ENCODE measurements at places on chromosomes 16 and 17. TPM values are rescaled to one million over a fixed set of nuclear protein-coding genes. Genes with fewer than 3 reads are reported as not detected.
A peak's percentile ranks its signal among the peaks of the same experiment; 100 is the strongest.

DNA sequence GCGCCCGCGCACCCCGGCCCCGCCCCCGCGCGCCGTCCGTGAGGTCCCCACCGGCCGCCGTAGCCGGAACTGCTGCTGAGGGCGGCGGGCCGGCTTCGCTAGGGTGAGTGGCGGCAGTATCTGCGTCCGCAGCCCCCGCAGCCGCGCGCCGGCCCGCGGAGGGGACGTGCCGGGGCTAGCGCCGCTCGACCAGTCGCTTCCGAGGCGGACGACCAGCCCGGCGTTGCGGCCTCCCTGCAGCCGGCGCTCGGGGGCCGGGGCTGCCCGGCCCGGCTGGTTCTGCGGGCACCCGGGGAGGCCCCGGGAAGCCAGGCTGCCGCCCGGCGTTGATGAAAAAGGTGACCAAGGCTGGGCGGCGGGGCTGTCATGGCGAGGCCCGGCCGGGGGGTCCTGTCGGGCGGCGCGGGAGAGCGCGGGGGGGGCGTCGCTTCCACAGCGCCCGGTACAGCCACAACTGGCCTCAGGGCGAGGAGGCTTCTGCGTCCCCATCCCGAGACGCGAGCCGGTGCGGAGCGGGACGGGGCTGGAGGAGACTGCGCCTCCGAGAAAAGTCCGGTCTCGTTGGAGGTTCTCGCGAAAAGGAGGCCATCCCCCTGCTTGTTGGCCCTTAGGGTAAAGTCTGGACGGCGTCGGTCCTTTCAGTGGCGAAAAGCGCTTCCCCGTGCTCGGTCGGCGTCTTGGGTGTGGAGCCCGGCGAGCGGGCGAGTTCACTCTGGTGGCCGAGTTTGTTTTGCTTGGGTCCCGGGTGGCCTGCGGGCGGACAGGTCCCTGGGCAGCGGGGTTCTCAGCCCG lies at the start of gene CRAMP1:
TSS of gene CRAMP1 (plus strand) at position 41 of the 792 bp plus-strand sequence. CDS start 2,280 bp downstream, outside the sequence.
- H3K27ac ChIP-seq: peak within 1 kb of the TSS; percentile 81
- no peaks in the 10 kb centered on the region for H3K27me3 ChIP-seq
- H3K36me3 ChIP-seq: peaks cover 3% of the 10 kb centered on the region
- DNase-seq: no peak
- H3K4me1 ChIP-seq: peaks cover 35% of the 10 kb centered on the region
- peak within 1 kb of the TSS; percentile 92 for H3K4me3 ChIP-seq

DNA sequence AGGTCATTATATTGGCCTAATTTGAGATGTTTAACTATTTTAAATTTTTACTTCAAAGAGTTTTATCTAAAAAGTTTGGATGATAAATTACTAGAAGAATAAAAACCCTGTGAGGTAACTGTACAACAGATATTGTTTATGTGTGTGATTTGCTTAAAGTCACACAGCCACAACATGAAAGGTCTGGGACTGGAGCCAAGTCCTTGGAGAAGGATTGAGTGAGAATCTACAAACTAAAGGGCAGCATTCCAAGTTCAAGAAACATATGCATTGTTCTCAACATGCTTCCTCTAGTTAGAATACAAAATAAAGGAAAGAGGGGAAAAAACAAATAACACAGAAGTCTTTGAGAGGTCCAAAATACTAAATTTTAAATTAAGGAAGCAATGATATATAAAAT lies 131.5 kb upstream of the MON1B start:
- H3K4me3 ChIP-seq: no peak overlapping the region
- no peak for DNase-seq
- no peak overlapping the region for H3K27ac ChIP-seq
- no peaks in the 10 kb centered on the region for H3K4me1 ChIP-seq
- H3K36me3 ChIP-seq: no peaks in the 10 kb centered on the region

NOD2 gene
- total RNA-seq: 0.29 TPM

NOS2 gene
- 0.02 TPM for total RNA-seq

DNA sequence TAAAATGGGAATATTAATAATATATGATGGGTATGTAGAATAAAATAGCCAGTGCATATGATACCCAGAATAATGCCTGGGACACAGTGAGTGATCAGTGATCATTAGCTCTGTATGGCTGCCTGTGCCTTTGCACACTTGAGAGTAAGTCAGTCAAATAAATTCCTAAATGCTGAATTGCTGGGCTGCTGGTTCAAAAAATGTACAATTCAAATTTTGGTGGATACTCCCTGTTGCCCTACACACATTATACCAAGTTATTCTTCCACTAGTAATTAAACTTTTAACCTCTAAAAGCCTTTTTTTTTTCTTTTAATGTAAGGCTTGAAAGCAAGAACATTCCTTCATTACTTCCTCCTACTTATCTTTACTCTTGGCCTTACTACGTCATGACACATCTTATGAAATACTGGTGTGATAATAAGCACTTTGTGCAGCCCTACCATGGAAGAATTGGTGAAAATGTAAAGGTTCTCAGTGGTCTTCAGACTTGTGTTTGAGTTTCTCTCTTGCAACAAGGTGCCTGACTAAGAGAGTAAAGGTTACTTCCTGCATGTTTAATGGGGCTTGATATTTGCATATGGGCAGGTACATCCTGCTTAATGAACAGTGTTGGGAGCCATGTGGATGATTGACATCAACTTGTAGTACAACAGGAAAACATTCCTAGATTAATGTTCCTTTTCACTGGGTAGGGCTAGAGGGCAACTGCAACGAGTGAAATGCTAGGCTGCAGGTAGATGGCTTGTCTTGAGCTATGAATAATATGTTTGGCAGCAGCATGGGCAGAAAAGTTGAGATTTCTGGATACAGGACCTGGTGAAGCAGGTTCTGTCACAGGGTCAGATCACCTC lies 84.3 kb downstream of the PRKCA start:
- no peaks in the 10 kb centered on the region for H3K27me3 ChIP-seq
- H3K4me3 ChIP-seq: no peak overlapping the region
- H3K4me1 ChIP-seq: peaks cover 31% of the 10 kb centered on the region
- H3K27ac ChIP-seq: peak overlapping the region; percentile 51
- H3K36me3 ChIP-seq: no peaks in the 10 kb centered on the region

GRCh38 chr17:56260376-56261002 lies 107.2 kb downstream of the ANKFN1 start:
- H3K27ac ChIP-seq: no peak overlapping the region
- H3K4me1 ChIP-seq: no peaks in the 10 kb centered on the region
- H3K36me3 ChIP-seq: no peaks in the 10 kb centered on the region
- H3K27me3 ChIP-seq: no peaks in the 10 kb centered on the region
- no peak overlapping the region for H3K4me3 ChIP-seq

MVD gene
- total RNA-seq: 187 TPM

GRCh38 chr16:85282842-85283241 lies 170.6 kb upstream of the CIBAR2 start:
- peaks cover 20% of the 10 kb centered on the region for H3K4me1 ChIP-seq
- DNase-seq: no peak
- H3K27me3 ChIP-seq: no peaks in the 10 kb centered on the region

DNA sequence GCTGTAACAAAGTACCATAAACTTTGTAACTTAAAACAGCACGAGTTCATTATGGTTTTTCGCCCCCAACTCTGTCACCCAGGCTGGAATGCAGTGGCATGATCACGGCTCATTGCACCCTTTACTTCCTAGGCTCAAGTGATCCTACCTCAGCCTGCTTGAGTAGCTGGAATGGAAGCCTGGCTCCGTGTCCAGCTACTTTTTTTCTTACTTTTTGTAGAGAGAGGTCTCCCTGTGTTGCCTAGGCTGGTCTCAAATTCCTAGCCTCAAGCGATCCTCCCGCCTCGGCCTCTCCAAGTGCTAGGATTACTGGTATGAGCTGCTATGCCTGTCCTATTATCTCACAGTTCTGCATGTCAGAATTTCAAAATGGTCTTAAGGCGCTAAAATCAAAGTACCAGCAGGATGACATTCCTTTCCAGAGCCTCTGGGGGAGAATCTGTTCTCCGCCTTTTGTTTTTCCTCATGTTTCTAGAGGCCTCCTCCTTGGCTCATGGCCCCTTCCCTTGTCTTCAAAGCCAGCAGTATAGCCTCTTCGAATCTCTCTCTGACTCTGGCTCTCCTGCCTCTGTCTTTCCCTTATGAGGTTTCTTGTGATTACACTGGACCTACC lies 10.1 kb upstream of the PRM1 start:
- H3K4me1 ChIP-seq: peaks cover 90% of the 10 kb centered on the region
- no peak overlapping the region for H3K27ac ChIP-seq
- DNase-seq: no peak
- no peaks in the 10 kb centered on the region for H3K36me3 ChIP-seq
- H3K27me3 ChIP-seq: no peaks in the 10 kb centered on the region

DNA sequence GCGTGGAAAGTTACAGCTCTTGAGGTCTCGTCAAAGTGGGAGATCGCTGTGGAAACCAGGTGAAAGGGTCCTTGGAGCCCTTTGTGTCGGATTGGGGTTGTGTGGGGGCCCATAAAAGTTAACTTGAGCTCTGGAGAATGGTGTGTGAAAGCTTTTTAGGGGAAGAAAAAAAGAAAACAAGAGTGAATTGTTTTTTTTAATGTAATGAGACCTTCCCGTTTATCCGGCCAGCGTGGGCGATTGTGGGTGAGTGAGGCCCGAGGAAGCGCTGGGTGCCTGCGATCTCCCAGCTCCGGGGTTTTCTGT lies 150.6 kb downstream of the MSI2 start:
- H3K36me3 ChIP-seq: peaks cover 36% of the 10 kb centered on the region
- peak overlapping the region; percentile 37 for H3K4me3 ChIP-seq
- no peak for DNase-seq
- H3K27me3 ChIP-seq: no peaks in the 10 kb centered on the region
- peaks cover 91% of the 10 kb centered on the region for H3K4me1 ChIP-seq
- peak overlapping the region; percentile 96 for H3K27ac ChIP-seq

LCAT gene
- total RNA-seq: 13.2 TPM

ABCA10 gene
- 0.02 TPM for total RNA-seq

GPR139 gene
- total RNA-seq: not detected

DNA sequence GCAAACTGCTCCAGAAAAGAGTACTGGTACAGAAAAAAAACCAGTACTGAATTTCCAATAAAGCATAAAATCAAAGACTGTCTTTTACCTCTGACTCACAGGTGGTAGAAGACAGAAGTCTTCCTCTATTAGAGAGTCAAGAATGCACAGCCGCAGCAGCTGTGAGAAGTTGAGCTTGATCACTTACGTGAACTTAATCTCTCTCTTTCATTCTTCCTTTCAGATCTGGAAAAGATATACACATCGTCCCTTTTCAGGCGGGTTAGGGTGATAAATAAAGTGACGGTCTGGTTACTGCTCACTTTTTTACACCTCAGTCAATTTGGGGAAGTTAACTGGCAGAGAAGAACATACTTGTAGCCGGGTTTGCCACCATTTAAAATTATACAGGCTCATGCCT lies 3.9 kb downstream of the IFT140 start:
- H3K27me3 ChIP-seq: no peaks in the 10 kb centered on the region
- no peak overlapping the region for H3K27ac ChIP-seq
- DNase-seq: no peak
- H3K36me3 ChIP-seq: peaks cover 14% of the 10 kb centered on the region

GRCh38 chr17:70520447-70520846 lies 351.1 kb downstream of the KCNJ2 start:
- no peaks in the 10 kb centered on the region for H3K27me3 ChIP-seq
- H3K4me3 ChIP-seq: no peak overlapping the region
- no peaks in the 10 kb centered on the region for H3K36me3 ChIP-seq
- no peak overlapping the region for H3K27ac ChIP-seq

- H3K4me1 ChIP-seq: peaks cover 49% of the 10 kb centered on the region
- H3K36me3 ChIP-seq: no peaks in the 10 kb centered on the region
- no peak for DNase-seq
- H3K27ac ChIP-seq: no peak overlapping the region
Observed at GRCh38 chr17:1730326-1731193, 6.1 kb downstream of the WDR81 start.

- no peak overlapping the region for H3K27ac ChIP-seq
- no peak for DNase-seq
- no peaks in the 10 kb centered on the region for H3K36me3 ChIP-seq
- H3K4me1 ChIP-seq: no peaks in the 10 kb centered on the region
- no peak overlapping the region for H3K4me3 ChIP-seq
Observed at GRCh38 chr17:41326173-41327145, 10.9 kb upstream of the KRTAP17-1 start.

DNA sequence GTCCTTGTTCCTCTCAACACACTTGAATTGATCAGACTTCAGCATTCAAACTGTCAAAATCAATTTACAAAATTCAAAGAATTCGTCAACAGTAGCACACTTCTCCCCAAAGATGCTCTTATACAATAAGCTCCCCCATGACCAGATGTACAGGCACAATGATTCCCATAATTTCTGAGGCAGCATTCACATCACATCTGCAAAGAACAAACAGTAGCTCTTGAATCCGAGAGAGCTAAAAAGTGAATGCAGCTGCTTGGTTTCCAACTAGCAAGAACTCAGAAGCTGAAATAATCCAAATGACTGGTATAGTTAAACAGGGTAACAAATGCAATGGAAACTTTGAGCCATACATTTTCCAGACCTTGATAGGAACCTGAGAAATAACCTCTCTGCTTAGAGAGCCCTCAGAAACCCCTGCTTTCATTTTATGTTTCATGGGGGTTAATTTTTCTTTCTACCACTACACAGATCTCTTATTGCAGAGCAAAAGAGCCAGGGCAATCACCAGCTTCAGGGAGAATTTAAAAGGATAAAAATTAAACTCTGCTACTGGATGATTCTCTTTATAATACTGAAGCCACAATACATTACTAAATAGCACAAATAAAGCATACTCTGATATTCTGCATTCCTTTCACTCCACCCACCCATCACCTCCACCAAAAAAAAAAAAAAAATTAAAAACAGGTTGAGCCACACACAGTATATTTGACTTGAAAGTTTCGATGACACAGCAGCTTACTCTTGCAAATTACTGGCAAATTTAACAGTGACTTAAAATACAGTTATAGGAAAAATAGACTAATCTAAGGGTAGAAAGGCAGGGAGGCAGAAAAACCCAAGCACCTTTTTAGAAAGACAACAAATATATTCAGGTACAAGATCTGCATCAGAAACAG lies 23.1 kb upstream of the TMEM97 start:
- DNase-seq: no peak
- H3K36me3 ChIP-seq: no peaks in the 10 kb centered on the region
- peaks cover 16% of the 10 kb centered on the region for H3K4me1 ChIP-seq
- H3K27me3 ChIP-seq: no peaks in the 10 kb centered on the region

GRCh38 chr17:49914664-49915063 lies 54.3 kb upstream of the DLX4 start:
- no peak for DNase-seq
- peaks cover 74% of the 10 kb centered on the region for H3K27me3 ChIP-seq
- no peaks in the 10 kb centered on the region for H3K4me1 ChIP-seq
- H3K27ac ChIP-seq: no peak overlapping the region
- no peaks in the 10 kb centered on the region for H3K36me3 ChIP-seq
- no peak overlapping the region for H3K4me3 ChIP-seq

GRCh38 chr17:28598799-28599310 lies at the start of gene SPAG5:
TSS of gene SPAG5 (minus strand) at chr17:28599025. CDS start at chr17:28598946, 79 bp downstream.
- H3K27me3 ChIP-seq: no peaks in the 10 kb centered on the region
- no peaks in the 10 kb centered on the region for H3K36me3 ChIP-seq
- DNase-seq: peak; percentile 89
- peak within 1 kb of the TSS; percentile 80 for H3K27ac ChIP-seq

All from HepG2 (cell line).